ENCODE measurements at places on chromosomes 4 and X.

DNA sequence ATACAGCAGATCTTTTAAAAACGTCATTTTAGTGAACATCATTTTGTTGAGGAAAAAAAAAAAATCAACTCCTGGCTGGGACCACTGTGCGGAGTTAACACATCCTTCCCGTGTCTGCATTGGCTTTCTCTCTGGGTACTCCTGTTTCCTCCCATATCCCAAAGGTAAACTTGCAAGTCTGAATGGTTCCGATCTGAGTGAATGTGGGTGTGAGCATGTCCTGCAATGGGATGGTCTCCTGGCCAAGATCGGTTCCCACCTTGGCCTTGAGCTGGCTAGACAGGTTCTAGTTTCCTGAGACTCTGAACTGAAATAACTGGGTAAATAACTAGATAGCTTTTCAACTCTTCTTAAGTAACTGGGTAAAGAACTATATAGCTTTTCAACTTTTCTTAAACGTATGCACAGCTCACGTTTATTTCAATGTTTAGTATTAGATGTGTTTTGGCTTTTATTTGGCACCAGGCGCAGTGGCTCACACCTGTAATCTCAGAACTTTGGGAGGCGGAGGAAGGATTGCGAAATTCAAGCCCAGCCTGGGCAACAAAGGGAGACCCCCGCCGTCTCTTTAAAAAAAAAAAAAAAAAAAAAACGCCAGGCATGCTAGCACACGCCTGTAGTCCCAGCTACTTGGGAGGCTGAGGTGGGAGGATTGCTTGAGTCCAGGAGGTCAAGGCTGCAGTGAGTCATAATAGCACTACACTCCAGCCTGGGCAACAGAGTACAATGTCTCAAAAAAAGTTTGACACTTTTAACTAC is 14.0 kb downstream of the RBMX start:
- DNase-seq = no peak

DNA sequence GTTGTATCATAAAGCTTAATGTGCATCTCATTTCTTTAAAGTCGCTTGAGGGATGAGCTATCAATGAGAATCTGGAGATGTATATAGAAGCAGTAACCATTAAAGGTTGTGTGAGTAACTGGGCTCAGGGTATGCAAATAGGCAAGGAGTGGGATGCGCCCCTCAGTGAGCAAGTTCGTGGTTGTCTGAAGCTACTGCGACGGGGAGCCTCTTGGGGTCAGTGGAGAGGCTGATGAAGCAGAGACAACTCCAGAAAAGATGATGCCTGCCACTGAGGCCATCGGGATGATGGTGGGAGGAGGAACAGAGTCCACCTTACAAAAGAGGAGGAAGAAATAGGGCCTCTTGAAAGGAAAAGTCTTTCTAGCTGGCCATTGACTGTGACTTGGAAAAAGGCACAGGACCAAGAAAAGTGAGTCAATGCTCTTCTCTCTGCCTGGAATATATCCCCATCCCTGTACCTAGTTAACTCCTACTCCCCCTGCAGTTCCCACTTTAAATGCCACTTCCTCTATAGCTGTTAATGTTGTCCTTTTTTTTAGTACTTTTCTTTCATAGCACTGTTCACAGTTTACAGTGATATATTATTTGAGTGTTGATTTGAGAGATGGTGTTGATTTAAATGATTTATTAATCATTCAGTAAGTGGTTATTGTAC is 51.4 kb upstream of the LSM6 start:
- no peak for DNase-seq

- DNase-seq = no peak
Measured at GRCh38 chrX:30863974-30864373, 25.1 kb downstream of the TAB3 start.

DNA sequence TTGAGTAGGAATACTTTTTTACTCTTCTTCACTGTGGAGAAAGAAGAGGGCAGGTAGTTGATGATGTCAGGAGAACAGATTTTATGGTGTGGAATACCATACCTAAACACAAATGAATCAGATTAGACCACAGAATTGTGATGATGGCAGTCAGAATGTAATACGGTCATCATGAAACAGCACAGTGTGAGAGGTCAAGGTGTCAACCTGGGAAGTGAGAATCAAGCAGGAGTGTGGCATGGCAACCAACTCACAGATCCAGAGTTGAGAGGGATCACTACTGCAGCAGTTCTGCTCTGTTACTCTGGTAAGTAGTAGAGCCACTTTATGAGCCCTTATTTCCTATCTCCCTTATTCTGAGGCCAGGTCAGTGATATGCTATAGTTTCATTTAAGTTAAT is 27.7 kb downstream of the METTL14 start:
- DNase-seq = no peak

GRCh38 chr4:77360451-77360850 is 203.4 kb downstream of the CCNG2 start:
- DNase-seq = no peak

GRCh38 chr4:133808151-133808550 is 393.4 kb downstream of the PABPC4L start:
- no peak for DNase-seq

- no peak for DNase-seq
Measured at GRCh38 chr4:42733380-42733779, 76.5 kb upstream of the ATP8A1 start.

- DNase-seq = no peak
Measured at GRCh38 chr4:84420608-84421007, 78.5 kb downstream of the NKX6-1 start.

DNA sequence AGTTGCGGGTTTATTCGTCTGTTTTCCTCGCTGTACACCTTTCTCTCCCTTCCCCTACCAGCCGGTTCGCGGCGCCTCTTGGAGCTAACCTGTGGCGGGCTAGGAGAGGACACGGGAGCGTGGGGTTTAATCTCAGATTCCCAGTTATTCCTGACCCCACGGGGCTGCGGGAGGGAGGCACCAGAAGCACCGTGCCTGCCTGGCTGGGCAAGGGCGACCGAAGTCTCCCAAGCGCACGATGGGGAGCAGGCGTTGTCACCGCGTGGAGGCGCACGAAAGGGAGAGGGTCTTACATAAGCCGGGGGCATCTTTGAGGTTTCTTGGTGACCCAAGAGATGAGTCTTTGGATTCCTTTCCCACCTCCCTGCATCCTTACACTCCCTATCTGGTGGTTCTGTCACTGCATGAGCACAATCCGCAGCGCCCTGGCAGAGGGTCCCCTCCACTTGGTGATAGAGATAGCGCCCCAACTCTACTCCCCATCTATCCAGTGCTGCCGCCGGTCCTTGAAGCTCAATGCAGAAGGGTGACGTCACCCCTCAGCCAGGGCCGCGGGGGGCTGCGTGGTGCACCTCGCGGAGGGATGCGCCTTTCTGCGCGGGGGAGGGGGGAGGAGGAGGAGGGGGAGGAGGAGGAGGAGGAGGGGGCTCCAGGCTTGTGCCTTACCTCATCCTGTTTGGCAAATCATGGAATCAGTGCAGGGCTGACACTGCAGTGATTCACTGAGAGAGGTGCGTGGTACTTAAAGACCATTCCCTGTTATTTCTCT is 793 bp downstream of the TSPAN7 start:
- DNase-seq = no peak

DNA sequence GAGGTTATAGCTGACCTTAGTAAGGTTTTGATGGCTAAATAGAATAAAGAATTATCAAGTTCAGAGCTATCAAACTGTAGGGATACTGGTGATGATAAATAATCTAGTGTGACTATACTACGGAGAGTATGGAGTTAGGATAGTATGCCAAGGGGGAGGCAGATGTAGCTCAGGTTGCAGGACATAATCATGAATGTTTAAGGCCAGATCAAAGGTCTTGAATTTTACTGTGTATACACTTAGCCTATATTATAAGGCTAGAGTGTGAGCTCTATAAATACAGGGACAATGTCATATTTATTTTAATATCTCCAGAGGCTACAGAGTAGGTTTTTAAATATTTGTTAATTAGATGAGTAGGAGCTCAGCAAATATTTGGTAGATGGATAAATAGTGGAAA is 131.1 kb upstream of the STIM2 start:
- no peak for DNase-seq

GRCh38 chr4:1972414-1972813 is 36.4 kb downstream of the NELFA start:
- no peak for DNase-seq

DNA sequence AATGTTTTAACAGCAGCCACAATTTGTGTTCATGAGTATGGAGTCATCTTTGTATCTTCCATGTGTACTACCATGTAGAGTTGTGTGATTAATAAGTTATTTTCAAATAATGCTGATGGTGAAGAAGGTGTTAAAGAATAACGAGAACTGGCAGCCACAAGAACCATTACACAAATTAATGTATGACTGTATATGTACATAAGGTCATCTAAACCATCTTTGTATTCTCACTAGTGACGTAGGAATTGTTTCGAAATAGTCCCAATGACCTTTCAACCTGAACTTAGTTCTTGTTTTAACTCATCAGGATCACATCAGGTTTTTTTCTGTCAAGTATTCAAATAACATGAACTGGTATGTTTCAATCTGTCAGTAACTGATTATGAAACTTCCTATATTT is 48.3 kb upstream of the NOCT start:
- no peak for DNase-seq

GRCh38 chrX:72021975-72022374 is 109.7 kb downstream of the RTL5 start:
- no peak for DNase-seq

- DNase-seq = no peak
Measured at GRCh38 chrX:1094566-1095333, 117.7 kb downstream of the CRLF2 start.

- DNase-seq = no peak
Measured at GRCh38 chr4:73674451-73674919, 54.2 kb upstream of the RASSF6 start.

DNA sequence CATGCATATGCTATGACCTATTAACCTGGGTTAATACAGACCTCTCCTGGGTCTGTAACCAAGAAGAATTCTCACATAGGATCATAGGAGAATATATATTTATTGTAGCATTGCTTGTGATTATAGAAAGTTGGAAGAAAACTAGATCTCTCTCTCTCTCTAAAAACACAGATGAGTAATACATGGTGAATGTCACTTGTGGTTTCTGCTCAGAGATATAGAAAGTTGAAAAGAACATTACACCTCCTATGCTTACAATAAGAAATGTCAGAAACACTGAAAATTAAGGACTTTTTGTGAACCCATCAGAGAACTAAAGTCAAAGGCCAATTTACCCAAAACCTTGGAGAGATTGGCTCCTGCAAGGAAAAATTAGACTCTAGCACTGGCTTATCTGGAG is 1389.5 kb downstream of the FAM133A start:
- no peak for DNase-seq

DNA sequence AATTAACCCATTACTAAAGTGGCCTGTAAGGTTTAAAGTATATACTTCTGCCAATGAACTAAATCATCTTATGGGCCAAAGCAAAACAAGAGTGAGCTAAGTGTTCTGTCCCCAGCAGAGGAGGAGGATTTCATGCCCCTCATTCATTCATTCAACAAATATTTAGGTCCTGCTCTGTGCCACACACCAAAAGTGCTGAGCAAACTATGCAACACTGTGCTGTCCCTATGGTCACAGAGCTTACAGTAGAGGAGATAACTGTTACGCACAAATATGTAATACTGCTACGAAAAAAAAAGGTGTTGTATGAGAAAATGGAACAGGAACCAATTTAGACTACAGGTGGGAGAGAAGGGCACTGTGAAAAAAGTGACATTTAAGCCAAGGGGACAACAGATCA is 1.7 kb downstream of the SH3KBP1 start:
- DNase-seq = no peak

DNA sequence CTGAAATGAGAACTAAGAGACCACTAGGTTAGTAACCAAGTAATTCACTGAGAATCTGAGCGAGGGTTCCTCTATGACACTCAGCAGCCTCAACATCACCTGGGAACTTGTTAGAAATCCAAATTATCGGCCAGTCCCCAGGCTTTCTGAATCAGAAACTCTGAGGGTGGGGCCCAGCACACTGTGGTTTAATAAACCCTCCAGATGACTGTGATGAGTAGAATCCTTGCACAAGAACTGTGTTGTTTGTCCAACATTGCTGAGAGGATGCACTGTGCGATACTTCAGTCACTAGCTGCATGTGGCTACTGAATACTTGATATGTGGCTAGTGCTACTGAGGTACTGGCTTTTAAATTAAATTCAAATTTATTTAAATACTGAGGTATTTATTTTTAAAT is 243.9 kb downstream of the MAML3 start:
- no peak for DNase-seq

GRCh38 chr4:38743866-38744265 is 38.9 kb downstream of the TLR10 start:
- DNase-seq = no peak

- DNase-seq = no peak
Measured at GRCh38 chr4:113593400-113594230, 167.9 kb downstream of the CAMK2D start.

- DNase-seq = no peak
Measured at GRCh38 chr4:25477221-25477620, 100.2 kb downstream of the ANAPC4 start.

- DNase-seq = no peak
Measured at GRCh38 chr4:88788895-88789294, 91.3 kb upstream of the NAP1L5 start.

DNA sequence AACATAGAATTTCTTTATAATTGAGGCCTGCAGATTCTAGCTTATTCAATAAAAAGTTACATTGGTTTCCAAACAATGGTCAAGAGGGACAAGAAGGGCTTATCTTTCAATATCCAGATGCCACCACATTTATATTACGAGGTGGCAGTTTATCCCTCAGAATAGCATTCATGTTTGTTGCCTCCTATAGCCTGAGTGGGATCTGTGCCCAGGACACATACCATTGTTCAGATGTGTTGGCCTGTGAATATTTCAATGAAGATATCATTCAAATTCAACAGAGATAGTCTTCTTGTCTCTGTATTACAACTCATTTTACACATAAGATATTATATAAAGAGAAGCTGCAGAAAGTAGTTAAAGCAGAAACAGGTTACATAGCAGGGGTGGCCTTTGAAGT is 20.5 kb downstream of the GLRB start:
- no peak for DNase-seq

GRCh38 chr4:146165221-146165620 is 10.3 kb upstream of the LSM6 start:
- DNase-seq = no peak

DNA sequence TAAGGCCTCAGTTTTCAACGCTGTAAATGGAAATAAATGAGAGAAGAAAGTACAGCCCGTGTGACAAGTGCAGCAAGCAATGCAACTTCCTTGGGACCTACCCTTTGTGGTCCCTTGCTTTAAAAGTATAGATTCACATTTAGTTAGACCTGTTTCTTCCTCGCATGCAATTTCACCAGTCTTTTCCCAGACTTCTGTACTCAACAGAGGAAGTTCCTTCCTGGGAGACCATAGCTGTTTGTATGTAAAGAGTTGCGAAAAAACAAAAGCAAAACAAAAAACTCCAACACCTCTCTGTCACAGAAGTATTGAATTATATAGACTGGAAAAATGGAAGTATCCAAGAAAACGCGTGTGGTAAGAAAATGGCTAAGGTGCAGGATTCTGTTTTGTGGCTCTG is 1.1 kb upstream of the IRF2 start:
- no peak for DNase-seq
